HL-60 (cell line): ENCODE measurements at places on chromosomes 4 and X.

GRCh38 chrX:117327373-117327772, 789.2 kb downstream of the KLHL13 start:
- no peak for DNase-seq

DNA sequence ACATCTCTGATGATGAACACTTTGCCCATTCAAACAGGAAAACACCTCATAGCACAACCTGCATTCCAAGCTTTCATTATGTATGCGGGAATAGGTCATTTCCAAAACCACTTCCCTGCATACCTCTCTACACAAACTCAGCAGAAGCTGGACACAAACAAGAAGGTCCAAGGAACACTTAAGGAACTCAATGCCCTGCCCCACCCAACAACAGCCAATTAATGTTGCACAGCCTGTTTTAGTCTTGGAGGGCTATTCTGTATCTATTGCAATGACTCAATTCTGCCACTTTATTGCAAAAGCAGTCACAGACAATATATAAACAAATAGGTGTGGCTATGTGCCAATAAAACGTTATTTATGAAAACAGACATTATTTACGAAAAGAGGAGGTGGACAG, 16.7 kb downstream of the OPHN1 start:
- no peak for DNase-seq

DNA sequence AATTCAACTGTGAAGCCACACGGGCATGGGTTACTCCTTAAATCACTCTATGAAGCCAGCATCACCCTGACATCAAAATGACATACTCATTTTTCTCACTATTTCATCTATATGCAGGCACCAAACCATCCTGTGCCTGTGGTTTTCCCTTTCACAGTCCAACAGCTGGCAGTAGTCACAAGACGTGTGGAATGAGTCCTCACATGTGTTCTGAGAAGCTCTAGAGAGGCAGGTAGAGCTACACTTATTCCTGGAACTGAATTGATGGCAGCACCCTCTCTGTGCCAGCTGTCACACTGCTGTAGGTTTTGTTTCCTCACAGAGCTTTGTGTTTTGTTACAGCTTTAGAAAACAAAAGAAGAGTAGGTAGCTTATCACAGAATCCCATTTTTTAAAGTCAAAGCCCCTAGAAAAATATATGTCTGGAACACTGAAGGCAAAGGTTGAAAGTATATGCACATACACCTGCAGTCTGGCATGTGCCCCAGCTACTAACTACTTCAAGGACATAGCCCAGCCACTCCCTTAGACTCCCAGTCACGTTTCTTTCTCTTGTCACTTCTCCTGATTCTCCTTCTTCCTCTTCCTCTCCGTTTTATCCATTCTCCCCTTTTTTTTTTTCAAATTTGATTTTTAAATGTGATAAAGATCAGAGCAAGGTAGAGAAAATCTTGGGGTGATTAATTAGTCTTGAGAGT, 107.1 kb downstream of the ANXA10 start:
- DNase-seq, result no peak

DNA sequence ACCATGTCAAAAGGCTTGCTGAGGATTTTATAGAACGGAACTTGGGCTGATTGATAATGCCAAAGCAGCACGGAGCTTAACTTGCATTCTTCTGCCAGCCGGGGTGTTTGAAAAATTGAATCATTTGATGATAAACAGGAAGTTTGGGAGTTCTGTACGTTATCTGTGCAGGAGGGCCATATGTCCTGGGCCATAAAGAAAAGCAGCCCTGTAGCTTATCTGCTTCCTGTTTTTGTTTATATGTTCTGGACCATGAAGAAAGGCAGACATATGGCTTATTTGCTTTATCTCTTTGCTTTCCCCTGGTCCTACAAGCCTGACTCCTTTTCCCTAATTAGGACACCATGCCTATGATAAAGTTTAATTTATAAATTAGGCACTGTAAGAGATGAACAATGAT, 62.4 kb downstream of the HOPX start:
- DNase-seq, result no peak

- no peak for DNase-seq
Measured at GRCh38 chr4:36283912-36284465, 2.6 kb downstream of the DTHD1 start.

DNA sequence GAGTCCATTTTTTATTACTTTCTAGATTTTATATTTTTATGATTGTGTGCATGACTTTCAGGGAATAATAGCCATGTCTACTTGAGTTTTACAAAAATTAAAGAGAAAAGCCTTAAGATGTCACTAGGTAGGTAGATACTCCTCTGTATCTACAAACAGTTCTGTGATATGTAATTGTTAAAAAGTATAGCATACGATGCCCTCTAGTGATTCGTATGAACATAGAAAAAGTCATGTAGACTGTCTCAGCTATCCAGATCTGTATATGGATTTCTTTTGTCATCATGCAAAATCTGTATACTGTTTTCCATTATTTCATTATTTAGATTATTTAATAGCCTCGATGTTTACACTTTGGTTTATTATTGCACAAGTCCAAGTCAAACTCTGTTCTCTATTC, 856.6 kb downstream of the CENPC start:
- no peak for DNase-seq

- DNase-seq, result no peak
Measured at GRCh38 chr4:125135652-125136051, 179.1 kb upstream of the FAT4 start.

DNA sequence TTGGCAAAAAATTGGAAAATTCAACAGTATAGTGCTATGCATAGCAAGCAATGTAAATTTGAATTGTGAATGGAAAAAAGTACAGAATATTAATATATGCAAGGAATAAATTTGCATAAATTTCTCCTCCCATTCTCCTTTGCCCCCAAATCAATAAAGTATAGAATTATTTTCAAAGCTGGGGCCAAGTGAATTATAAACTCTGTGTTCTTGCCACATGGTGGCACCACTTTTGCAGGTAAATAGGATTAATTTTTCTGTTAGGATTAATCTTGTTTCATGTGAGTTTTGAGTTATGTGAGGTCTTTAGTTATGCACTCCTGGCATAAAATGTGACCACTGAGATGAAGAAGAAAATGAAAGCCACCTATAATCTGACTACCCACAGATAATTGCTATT, 19.9 kb downstream of the COPS4 start:
- DNase-seq, result no peak

GRCh38 chrX:44914532-44915198, 41.7 kb downstream of the KDM6A start:
- DNase-seq, result no peak
